ENCODE measurements at places on chromosomes 12 and 14.

DNA sequence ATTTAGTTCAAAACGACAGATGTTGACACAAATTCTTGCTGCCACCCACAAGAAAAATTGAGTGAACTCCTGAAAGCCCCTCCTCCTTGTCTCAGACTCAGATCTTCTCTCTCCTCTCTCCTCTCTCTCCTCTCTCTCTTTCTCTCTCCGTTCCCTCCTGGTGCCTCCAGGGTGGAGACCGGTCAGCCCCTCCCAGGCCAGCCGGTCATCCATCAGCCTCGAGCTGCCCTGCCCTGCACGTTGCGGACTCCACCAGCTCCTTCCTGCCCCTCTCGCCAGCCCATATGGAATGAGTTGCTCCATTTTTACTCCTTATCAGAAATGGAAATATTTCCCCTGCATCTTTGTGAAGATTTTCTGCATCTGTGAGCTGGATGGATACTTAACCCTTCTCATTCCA lies 103.8 kb downstream of the TBX5 start:
- no peak for DNase-seq

DNA sequence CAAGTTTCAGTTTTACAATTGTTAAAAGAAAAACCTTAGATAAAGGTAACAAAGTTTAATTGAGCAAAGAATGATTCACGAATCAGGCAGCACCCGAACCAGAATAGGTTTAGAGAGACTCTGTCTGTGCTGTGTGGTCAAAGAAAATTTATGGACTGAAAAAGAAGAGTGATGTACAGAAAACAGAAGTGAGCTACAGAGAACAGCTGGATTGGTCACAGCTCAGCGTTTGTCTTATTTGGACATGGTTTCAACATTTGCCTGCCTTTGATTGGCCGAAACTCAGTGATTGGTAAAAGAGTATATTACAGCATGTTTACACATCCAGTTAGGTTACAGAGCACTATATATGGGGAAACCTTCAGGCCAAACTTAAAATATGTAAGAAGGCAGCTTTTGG lies 703.2 kb upstream of the STXBP6 start:
- peak; percentile 0 for DNase-seq

GRCh38 chr14:32635061-32635719 lies 303.5 kb upstream of the NPAS3 start:
- peak; percentile 6 for DNase-seq

DNA sequence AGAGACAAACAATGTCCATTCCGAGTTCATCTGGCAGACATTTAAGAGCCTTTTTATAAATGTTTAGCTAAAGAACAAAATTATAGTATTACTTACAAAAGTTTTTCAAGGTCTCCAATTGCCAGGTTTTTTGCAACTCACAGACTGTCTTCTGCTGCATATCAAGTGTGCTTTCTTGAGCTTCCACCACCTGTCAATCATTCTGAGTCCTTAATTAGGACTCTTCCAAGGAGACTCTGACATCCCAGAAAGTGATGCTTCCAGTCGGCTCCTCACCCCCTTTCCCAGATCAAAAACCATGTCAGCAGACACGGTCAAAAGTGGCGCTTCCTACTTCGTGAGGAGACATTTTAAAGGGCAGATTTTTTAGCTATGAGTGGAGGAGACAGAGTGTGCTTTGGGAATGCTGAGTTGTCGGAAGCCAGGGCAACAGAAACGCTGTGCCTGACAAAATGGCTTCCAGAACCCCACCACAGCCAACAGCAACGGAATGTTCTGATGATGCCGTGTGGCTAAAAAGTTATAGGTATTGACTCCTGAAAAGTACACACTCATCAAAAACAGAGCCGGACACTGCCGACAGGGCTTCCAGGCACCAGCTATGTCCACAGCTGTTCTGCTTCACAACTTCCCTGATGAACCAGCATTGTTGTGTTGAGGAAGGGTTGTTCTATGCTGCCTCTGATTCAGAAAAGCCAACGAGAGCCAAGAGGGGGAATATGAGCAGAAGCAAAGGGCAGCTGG lies 116.1 kb upstream of the SLC35F4 start:
- DNase-seq: no peak

DNA sequence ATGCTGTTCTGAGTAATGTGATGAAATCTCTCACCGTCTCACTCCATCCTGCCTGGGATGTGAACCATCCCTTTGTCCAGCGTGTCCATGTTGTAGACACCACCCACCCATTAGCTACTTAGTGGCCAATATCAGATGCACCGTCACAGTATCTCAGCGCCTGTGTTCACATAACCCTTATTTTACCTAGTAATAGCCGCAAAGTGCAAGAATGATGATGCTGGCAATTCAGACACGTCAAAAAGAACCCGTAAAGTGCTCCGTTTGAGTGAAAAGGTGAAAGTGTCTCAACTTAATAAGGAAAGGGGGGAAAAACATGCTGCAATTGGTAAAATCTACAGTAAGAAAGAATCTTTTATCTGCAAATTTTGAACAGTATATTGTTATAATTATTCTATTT lies 3.0 kb downstream of the RNASE10 start:
- no peak for DNase-seq

DNA sequence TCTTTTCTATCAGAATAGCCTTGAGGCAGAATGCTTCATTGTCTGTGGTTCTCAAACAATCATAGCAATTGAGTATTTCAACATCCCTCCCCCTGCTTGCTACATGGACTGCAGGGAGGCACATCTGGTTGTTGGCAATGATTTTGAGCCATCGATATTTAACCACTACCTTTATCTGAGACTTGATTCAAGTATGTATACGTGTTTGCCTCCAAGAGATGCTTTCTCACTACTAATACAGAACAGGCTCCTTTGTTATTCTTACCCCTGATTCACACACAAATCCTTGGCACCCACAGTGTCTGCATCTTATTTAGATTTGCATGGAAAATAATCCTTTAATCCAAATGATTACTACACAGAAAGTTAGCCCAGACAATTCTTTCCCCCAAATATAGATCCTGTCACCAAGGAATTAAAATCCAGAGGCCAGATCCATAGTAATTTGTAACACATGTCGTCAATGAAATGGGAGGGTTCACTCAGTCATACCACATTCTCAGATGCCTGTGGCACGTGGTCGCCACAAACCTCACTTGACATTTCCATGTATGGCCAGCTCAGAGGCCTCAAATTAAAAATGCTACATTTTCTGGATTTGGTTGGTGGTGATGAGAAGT lies 199.3 kb downstream of the ITPR2 start:
- DNase-seq: peak; percentile 29

DNA sequence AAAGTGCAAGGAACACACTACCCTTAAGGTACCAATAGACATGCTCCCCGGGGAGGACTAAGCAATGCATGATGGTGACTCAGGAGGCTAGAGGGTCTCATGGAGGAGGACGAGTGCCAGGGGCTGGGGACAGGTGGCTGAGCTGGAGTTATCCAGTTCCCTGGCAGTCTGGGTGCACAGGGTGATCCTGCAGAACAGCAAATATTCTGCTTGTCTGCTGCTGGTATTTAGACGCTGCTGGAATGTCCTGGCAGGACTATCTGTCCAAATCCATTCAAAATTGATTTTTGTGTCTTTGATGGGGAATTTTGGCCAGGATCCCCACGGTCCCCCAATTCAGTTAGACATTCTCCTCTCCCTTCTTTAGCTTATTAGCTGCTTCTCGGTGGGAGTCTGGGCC lies 138.7 kb downstream of the C12orf75 start:
- no peak for DNase-seq

GRCh38 chr12:48175613-48176416 lies 7.6 kb upstream of the CCDC184 start:
- no peak for DNase-seq

DNA sequence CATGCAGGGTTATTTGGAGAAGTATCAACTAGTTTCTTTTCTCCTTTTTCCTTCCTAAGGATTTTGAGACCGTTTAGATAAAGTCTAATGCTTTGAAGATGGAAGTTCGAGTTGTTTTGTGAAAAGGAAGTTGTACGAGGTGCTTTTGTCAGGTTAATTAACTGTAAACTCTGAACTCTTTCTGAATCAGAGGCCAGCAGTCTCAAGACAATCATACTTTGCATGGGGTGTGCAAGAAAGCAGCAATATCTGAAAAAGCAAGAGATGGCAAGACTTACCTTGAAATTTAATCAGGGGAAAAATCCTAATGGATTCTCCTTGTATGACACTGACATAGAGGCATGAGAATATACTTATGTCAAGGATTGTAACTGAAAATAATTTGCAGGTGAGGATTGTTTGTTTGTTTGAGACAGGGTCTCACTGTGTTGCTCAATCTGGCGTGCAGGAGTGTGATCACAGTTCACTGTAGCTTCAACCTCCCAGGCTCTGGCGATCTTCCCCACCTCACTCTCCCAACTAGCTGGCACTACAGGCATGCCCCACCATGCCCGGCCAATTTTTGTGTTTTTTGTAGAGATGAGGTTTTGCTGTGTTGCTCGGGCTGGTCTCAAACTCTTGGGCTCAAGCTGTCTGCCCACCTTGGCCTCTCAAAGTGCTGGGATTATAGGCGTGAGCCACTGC lies 170.2 kb upstream of the HMGA2 start:
- no peak for DNase-seq

DNA sequence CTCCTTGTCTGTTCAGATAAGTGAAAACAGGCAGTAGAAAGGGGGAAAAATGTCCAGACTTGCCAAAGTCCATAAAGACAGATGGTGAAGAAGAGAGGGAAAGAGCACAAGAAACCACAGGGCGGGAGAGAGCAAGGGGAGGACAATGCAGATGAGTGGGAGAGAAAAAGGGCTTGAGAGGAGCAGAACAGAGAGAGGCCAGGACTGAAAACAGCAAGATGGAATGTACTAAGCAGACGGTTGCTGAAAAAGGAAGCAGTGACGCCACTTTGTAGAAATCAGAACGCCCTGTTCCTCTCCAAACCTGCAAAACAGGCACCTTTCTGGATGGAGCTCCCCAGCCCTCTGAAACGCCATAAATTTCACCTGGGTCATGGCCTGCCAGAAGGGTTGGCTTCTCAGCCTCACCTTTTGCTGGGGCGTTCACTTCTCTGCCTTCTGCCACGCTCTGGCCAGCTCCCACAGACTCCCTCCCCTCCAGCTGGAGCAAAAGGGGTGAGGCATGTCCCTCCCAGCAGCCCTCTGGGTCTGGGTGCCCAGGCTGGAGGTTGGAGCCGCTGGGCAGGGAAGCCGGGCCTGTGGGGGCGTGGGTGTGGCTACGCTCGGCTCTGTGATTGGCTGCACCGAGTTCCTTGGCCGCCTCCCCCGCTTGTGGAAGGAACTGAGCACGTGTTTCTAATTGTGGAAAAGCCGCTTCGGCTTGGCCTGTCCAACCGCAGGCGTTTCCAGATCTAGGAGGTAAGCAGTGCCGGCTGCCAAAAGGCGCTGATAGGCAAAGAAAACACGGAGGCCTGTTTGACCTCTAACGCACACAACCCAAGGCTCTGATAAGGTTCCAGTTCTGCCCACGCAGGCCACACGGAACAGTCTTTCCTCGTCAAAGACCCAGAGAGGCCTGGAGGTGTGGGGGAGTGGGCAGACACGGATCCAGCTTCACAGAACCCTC lies 29.3 kb downstream of the SLC7A8 start:
- peak; percentile 64 for DNase-seq

DNA sequence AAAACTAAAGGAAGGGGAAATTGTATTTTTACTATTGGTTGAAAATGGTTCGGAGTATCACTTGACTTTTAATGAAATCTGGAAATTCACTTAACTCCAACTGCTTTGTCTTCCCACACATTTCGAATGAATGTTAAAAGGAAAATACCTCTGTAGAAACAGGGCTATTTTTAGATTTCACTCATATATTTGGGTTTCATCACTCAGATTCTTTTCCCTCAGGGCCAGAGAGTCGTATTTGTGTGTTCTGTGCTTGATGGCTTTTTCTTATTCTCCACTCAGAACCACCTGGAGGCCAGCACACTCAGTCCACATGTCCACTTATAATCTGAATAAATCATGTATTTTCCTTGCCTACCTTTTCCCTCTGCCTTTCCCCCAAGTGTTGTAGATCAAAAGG lies 40.0 kb downstream of the DAAM1 start:
- DNase-seq: no peak

DNA sequence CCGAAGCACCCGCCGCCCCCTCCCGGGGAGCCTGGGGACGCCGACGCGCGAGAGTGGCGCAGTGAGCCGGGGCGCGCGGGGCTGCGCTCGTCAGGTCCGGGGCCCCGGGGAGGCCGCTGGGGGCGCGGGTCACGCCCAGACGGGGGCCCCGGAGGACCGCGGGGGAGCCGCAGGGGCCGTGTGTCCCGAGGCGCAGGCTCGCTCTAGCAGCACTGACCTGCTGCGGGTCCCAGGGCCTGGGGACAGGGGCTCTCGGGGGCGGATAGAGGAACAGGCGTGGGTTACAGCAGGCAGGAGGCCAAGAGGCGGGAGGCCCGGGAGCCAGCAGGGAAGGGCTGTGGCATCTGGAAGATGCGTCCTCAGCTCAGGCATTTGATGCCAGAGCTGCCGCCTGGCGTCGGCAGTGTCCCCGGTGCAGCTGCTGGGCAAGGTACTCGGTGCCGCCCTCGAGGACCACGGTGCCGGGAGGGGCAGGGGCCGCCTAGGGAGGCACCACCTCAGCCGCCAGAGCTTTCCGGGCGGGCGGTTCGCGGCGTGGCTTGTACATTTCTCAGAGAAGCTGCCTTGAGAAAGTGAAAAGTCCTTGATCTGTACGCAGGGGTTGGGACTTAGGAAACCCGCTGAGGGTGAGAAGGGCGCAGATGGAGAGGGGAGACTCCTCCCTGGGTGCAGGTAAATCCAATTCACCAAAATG lies 1.2 kb downstream of the WNT5B start:
- peak; percentile 46 for DNase-seq

GRCh38 chr12:100279607-100280244 lies 12.7 kb downstream of the SCYL2 start:
- DNase-seq: peak; percentile 51

- no peak for DNase-seq
Measured at GRCh38 chr12:55845785-55846496, 3.2 kb upstream of the MMP19 start.

DNA sequence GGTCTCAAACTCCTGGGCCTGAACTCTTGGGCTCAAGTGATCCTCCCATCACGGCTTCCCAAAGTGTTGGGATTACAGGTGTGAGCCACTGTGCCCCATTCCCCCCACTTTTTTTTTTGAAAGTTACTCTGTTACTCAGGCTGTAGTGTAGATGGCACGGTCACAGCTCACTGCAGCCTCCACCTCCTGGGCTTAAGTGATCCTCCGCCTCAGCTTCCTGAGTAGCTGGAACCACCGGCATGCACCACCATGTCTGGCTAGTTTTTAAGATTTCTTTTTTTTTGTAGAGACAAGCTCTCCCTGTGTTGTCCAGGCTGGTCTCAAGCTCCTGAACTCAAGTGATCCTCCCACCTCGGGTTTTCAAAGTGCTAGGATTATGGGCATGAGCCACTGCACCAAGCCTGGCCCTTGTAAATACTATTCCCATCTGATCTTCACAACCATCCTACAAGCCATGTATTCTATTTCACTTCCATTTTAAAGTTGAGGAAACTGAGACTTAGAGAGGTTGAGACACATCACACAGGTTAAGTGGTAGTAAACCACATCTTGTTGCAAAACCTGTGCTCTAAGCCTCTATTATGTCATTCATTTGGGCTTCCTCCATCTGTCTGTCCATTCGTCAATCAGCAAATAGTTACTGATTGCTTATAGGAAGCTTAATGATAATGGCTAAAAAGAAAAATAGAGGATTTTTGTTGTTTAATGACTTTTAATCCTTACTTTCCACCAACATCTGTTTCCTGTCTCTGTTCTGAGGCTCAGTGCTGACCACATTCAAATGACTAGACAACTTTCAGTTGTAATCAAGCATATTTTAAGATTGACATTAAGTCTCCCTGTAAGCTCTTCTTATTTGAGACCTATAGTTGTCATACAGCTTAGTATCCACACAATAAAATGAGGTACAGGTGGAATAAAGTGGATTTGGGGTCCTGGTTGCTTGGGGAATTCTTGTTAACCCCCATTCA lies 9.2 kb downstream of the ASCL4 start:
- DNase-seq: peak; percentile 76

Measured in hematopoietic multipotent progenitor cell treated with erythropoietin and hydrocortisone succinate and interleukin-3 and kit ligand, for 4 days (in vitro differentiated cells).